Pancreas (tissue), 10 donors: ENCODE measurements at places on chromosomes 7 and 10. TPM values are rescaled to one million over a fixed set of nuclear protein-coding genes. Genes with fewer than 3 reads are reported as not detected.

Gene TBX20
- total RNA-seq: not detected

Gene NOBOX
- not detected for total RNA-seq

Gene NOC3L
- 8.7 TPM for total RNA-seq

Gene CUBN
- 1.3 TPM for total RNA-seq

Gene RSPH10B
- total RNA-seq: 0.12 TPM

Gene ACTL6B
- 0.55 TPM for total RNA-seq

Gene CYP26C1
- 0.09 TPM for total RNA-seq
